ENCODE measurements at places on chromosomes 13 and 19.

GRCh38 chr13:25237083-25237482, 50.2 kb downstream of the MTMR6 start:
- no peak for DNase-seq

- DNase-seq: peak; percentile 89
These were observed 3.7 kb downstream of the USHBP1 start for GRCh38 chr19:17260842-17261325.

DNA sequence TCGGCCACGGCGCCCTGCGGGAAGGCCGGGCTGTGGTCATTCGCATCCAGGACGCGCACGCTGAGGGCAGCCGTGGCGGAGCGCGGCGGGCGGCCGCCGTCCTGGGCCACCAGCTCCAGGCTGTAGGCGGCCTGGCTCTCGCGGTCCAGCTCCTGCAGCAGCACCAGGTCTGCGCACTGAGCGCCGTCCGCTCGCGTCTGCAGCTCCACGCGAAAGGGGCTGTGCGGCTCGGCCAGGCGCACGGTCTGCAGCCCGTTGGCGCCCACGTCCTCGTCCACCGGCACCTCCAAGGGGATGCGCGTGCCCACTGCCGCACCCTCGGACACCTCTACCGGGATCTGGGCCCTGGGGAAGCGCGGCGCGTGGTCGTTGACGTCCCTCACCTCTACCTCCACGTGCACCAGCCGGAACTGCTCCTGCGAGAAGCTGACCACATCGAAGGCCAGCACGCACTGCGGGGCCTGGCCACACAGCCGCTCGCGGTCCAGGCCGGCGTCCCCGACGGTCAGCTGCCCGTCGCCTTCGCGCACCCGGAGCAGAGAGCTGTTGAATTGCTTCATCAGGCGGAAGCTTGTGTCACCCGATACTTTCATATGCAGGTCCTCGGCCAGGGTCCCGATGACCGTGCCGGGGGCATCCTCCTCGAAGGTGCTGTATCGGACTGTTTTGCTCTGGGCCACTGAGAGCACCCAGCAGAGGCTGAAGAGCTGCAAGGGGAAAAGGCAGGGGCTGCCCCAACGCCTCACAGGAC, 583 bp downstream of the PCDH8 start:
- DNase-seq: no peak

DNA sequence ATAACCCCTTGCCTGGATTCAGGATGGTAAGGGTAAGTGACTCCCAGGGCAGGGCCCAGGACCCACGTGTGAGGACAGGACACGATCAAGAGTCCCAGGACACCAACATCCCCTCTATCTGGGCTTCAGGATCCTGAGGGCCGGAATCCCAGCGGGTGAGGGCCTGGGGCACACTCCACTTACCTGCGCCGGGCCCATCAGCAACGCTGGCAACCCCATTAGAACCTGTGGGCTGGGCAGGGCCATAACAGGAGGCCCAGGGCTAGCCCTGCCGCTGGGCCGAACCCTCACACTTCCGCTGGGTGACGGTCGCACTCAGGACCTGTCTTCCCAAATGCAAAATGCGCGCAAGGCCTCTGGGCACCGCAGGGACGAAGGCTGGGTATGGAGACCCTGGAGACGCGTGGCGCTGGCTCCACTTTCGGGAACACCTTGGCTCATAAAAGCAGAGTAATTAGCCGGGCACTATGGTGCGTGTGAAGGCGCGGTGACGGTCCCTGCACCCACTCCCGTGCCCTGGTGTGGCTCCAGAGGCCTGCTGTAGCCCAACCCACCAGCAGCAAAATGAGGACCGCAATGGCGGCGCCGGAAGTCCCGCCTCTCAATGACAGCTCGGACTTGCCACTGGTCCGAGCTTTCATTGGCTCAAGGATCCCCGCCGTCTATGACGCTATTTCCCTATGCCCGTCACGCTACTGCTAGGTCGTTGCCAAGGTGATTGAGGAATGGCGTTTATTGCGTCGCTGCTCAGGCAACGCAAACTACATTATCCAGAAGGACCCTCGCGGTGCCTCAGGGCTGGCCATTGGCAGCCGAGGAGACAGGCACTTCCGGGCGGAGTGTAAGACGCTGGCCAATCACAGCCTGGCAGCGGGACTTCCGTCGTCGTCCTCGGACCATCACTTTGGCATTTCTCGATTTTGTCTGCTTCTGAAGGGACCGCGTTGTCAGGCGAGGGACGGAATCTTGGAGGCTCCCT, at the start of gene ZNF132:
Gene ZNF132, minus strand, starts transcription at position 578 of the 979 bp plus-strand sequence. Its CDS starts 332 bp downstream, at position 246.
- peak; percentile 99 for DNase-seq

GRCh38 chr19:13356686-13357280, 149.5 kb downstream of the CACNA1A start:
- no peak for DNase-seq

- no peak for DNase-seq
These were observed 55.1 kb downstream of the FGF14 start for GRCh38 chr13:102346769-102347168.

GRCh38 chr13:32147976-32148375, 116.4 kb downstream of the FRY start:
- no peak for DNase-seq

GRCh38 chr13:64849196-64849595, 2380.9 kb downstream of the PCDH9 start:
- no peak for DNase-seq

- no peak for DNase-seq
These were observed 545.5 kb downstream of the UQCRFS1 start for GRCh38 chr19:28667348-28667977.

GRCh38 chr13:20219577-20219976, 12.5 kb downstream of the GJB6 start:
- no peak for DNase-seq

DNA sequence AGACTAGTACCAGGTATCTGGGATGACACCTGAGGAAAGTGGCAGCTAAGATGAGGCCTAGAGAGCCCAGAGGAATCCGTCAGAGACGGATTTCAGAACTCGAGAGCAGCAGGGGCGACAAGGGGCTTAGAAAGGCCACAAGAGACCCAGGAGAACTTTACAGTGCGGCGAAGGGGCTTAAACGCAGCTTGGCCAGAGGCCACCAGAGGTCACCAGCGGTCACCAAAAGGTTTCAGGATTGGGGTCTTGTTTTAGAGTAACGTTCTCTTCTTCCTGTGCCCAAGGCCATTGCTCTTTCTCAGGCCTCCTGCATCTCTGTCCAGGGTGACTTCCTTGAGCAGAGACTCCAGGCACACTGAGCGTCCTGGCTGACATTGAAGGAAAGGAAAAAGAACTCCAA, 2.2 kb downstream of the ZSCAN22 start:
- no peak for DNase-seq

- DNase-seq: peak; percentile 56
These were observed 23.9 kb upstream of the OXGR1 start for GRCh38 chr13:97018029-97018819.

DNA sequence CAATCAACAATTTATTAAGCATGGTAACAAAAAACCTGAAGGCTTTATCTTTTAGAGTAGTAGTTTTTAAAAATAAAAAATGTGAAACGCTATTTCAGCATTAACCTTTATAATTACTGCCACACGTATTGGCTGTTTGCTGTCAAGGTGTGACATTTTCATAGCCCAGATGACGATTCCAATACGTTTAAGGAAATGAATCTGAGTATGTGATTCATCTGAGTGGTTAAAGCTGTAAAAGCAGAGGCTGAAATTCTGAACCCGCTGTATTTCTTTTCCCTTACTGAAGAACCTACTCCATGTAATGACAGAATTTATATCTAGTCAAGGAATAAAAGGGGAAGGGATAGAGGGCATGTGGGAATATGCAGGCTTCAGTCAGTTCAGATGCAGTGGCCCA, 166.0 kb downstream of the LMO7 start:
- DNase-seq: no peak

- DNase-seq: peak; percentile 48
These were observed 7.3 kb upstream of the STRN4 start for GRCh38 chr19:46753420-46754155.

DNA sequence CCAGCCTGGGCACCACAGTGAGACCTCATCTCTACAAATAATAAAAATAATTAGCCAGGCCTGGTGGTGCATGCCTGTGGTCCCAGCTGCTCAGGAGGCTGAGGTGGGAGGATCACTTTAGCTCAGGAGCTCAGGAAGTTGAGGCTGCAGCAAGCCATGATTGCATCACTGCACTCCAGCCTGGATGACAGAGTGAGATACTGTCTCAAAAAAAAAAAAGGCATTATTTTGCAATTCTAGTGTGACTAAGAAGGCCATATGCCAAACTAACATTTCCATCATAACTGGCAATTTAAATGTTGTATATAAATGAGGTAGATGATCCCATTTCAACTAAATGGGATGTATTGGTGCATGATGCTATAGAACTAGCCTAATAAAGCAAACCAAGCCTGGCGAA, 632.8 kb upstream of the KLF12 start:
- DNase-seq: no peak

DNA sequence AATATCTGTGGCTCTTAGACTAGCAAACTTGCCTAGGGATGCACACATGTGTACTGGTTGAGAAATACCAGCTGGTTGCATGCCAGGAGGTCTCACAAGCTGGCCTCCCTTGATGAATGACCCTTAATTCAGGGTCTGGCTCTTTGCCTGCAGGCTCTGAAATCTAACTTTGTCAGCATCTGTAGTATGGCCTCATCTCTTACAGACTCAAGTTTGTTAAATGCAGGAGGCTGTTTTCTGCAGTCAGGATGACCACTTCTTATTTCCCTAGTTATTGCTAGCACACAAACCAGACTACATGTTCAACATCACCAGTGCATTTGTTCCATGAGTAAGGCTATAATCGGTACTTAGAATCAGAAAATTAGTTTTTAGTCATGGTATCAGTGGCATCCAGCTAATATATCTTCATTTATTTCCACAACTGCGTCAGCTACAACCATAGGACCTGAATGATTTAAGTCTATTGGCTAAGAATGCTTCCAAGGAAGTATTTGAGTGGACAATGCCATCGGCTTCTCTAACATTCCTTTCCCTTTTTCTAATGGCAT, 23.3 kb upstream of the POSTN start:
- peak; percentile 41 for DNase-seq

DNA sequence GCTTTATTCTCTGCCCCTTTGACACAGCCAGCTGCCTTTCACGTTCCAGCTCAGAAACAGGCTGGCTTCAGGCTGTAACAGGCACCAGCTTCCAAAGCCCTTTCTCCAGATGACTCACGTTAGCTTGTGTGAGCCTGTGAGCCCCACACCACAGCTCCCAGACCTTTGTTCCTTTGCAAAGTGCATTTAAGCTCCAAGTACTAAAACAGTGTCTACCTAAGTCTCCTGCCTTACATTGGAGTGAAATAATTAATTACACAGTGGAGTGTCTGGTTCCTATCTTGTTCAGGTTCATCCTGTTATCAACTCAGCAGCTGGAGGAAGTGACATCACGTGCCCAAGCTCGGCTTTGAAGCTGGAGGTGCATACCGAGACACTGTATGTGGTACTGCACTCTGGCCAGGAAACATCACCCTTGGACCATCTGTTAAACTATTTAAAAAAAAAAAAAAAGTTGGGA, 475.8 kb downstream of the FOXO1 start:
- peak; percentile 64 for DNase-seq

- peak; percentile 68 for DNase-seq
These were observed 184.0 kb upstream of the UBL3 start for GRCh38 chr13:30034458-30034795.

- DNase-seq: no peak
These were observed 562.5 kb downstream of the LMO7 start for GRCh38 chr13:76198568-76199163.

- DNase-seq: no peak
These were observed 4.7 kb upstream of the MAP2K7 start for GRCh38 chr19:7898967-7899366.

All from AG08395 (cell line).